Stimulated activated CD4-positive, alpha-beta T cell treated with anti-CD3 and anti-CD28 coated beads, TNF-alpha, amount 100 ng/mL, for 4 hours (primary cell): ENCODE measurements at places on chromosomes 6 and 20.

- no peak for DNase-seq
Measured at GRCh38 chr20:57902473-57902872, 192.7 kb upstream of the PMEPA1 start.

DNA sequence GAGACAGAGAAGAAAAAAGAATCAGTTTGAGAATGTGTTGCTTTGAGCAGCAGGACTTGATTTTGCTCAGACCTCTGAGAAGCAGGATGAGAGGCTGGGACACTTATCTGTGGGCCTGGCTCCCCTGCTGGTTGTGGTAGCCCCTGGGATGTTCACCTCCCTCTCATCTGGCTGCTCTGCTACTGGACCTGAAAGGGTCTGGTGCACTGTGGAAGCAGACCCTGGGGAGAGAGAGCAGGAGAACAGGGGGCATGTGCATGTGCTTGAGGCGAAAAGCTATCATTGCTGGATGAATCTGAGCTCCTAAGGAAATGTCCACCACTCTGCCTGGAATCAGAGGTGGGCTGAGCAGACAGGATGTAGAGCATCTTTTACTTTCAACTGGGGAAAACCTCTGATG, 161.1 kb downstream of the SCP2D1 start:
- no peak for DNase-seq

DNA sequence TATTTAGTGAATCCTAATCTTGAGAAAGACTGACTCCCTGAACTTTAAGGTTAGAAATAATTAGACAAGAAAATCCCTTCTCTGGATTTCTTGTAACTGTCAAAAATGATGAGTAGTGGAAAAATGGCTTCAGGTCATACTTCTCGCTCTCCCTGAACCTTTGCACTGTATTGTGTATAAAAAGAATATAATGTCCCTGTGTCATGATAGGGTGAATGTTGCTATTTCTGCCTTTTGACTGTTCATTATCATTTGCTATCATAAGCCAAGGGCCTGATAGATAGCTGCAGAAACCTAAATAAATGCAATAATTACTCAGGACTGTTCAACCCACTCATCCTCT, 39.3 kb downstream of the ALDH8A1 start:
- no peak for DNase-seq

- DNase-seq = no peak
Measured at GRCh38 chr6:130482645-130483390, 117.0 kb downstream of the TMEM200A start.

DNA sequence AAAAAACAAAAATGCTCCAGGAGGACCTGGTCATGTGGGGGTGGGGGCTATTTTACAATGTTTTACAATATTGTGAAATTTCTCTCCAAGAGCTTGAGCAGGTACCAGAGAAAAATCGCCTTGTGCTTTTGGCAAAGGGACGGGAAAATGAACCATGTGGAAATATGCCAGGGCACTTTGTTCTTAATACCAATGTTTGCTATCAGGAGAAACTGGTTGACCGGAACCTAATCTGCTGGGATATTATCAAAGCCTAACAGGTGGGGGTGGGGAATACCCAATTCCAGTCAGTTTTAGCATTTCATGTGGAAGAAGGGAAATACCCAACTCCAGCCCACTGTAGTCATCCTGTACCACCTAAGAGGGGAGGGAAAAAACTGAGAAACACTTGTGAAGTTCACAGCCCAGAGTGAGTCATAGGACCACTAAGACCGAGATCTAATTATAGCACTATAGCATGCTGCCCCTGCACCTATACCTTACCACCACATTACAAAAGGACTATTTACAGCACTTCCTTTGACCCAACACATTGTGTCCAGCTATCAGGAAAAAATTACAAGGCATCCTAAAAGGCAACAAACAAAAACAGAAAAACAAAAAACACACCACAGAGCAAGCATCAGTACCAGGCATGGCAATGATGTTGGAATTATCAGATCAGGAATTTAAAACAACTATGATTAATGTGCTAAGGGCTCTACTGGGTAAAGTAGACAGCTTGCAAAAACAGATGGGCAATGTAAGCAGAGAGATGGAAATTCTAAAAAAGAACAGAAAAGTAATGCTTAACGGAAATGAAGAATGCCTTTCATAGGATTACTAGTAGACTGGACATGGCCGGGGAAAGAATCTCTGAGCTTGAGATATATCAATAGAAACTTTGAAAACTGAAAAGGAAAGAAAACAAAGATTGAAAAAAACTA, 84.1 kb upstream of the POPDC3 start:
- DNase-seq = no peak

DNA sequence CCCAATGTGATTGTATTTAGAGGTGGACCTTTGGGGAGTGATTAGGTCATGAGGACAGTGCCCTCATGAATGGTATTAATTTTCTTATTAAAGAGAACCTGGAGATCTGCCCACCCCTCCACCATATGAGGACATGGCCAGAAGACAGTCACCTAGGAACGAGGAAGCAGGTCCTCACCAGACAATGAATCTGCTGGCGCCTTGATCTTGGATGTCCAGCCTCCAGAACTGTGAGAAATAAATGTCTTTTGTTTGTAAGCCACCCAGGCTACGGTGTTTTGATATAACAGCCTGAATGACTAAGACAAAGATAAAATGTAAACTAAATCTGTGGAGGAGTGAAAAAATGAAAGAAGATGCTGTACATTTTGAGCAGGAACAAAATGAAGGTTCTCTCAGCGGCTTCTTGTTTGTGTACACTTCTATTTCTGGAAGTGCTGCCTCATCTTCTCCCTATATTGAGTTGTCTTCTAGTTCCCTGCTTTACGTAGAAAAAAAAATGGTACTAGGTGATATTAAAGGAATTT, 1.5 kb upstream of the IPCEF1 start:
- DNase-seq = no peak

DNA sequence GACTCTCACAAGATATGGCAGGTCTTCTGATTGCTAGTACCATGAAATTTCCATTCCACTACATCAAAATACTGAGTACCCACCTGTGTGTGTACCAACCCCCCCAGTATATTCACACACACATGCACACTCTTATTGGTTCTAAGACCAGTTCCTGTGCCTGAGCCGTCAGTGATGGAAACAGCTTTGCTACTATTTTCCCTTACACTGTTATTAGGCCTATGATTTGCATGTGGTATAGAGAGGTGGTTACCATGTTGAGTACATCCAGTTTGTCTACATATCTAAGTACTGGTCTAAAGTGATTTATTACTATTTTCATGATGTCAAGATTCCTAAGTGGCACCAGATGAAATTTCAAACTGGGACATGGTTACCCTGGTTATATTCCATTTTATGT, 459.9 kb downstream of the BCKDHB start:
- DNase-seq = no peak

- no peak for DNase-seq
Measured at GRCh38 chr6:157187182-157188083, 135.9 kb downstream of the TMEM242 start.

GRCh38 chr6:90093558-90094073, 199.3 kb downstream of the GJA10 start:
- DNase-seq = no peak

DNA sequence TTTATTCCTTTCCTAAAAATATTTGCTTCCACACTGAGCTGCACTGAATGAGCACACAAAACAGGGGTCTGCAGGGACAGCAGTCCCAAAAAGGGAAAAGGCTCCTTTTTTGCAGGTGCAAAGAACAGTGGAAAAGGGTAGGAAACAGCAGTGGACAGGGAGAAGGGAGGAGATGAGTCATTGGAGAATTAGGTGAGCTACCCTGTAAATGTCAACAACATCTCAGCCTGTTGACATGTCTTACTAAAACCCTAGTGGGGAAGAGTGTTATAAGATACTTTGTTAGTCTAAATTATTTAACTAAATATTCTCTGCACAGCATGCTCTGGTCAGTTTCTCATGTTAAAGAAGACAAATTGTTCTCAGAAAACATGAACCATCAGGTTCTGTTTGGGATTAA, 151.5 kb upstream of the FBXL4 start:
- no peak for DNase-seq

DNA sequence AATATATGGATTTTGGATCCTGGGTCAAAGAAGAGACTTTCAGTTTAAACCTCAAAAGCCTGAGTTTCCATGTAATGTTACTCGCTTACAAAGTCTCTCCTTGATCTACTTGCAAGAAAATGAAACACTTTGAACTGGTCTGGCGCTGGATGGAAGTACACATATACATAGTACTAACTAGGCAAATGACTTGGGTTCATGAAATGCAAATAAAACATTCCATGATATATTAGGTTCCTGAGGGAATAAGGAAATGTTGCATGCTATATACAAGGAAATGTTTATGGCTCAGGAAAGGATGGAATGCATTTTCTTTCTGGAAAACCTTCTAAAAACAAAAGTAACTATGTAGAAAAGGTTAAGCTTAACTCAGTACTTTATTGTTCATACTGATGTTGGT, 11.4 kb upstream of the TXLNB start:
- DNase-seq = no peak

DNA sequence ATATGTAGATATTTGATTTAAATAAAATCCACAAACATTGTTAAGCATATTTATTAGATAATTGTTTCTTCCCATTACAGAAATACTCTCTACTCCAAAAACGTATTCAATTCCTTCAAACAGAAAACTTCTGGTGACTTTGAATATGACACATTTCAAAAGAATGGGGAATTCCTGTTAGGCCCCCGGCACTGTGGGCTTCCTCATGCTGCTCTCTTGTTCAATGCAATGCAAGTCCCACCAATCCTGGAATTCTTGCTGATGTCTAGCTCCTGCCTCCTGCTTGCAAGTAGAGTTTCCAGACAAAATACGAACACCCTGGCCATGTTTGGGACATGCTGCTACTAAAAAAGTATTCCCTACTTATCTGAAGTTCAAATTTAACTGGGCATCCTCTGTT, 544.1 kb downstream of the QKI start:
- no peak for DNase-seq

GRCh38 chr6:97841763-97842162, 558.7 kb upstream of the MMS22L start:
- DNase-seq = no peak

GRCh38 chr6:169456840-169457239, 203.2 kb upstream of the THBS2 start:
- DNase-seq = no peak

DNA sequence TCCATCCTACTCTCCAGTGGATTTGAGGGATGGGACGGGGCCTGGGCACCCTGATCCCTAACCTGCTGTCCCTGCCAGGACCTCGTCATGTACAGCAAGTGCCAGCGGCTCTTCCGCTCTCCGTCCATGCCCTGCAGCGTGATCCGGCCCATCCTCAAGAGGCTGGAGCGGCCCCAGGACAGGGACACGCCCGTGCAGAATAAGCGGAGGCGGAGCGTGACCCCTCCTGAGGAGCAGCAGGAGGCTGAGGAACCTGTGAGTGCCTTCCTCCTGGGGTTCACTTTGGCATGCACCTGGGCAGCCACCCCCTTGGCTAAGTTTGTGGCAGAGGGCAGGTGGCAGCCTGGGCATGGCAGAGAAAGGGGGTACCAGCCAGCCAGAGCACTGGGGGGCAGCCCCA, 5.7 kb downstream of the CDC25B start:
- no peak for DNase-seq

- no peak for DNase-seq
Measured at GRCh38 chr6:89596484-89596883, 42.1 kb downstream of the LYRM2 start.

- DNase-seq = no peak
Measured at GRCh38 chr6:26179675-26180074, 92.4 kb downstream of the HFE start.

DNA sequence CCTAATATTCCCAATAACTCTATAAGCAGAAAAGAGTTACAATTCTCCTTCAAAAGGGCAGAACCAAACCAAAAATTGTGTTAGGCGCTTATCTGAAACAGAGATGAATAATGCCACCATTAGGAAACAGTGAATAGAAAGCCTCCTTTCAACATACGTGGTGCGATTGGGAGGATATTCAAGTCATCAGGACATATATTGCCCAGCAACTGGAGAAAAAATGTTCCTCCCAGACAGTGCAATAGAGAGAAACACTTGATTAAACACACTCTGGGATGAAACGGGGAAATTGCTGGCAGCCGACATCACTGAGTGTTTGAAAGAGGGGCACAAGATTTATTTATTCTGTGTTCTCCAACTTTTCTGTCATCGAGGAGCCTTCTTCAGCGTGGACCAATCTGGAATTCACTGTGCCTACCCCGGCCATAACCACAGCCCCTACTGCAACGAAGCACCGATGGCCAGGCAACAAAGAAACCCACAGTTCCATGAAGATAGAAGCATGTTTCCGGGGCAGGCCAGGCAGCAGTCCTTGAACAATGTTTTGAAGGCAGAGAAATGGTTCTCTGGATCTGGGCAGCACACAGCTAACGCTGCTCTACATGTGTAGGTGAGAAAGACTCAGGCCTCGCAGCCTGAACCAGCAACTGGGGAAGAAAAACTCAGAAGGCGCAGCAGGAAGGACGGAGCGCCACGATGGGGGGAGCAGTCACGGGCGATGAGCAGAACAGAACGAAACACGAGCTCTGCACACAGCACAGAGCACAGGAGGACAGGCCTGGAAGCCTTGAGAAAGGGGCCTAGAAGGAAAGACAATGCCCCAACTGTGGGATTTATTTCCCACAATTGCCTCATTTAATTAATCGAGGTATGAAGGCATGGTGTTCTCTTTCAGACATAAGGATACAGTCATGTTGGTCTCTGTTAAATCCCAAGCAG, 234.2 kb upstream of the FOXQ1 start:
- DNase-seq = no peak

DNA sequence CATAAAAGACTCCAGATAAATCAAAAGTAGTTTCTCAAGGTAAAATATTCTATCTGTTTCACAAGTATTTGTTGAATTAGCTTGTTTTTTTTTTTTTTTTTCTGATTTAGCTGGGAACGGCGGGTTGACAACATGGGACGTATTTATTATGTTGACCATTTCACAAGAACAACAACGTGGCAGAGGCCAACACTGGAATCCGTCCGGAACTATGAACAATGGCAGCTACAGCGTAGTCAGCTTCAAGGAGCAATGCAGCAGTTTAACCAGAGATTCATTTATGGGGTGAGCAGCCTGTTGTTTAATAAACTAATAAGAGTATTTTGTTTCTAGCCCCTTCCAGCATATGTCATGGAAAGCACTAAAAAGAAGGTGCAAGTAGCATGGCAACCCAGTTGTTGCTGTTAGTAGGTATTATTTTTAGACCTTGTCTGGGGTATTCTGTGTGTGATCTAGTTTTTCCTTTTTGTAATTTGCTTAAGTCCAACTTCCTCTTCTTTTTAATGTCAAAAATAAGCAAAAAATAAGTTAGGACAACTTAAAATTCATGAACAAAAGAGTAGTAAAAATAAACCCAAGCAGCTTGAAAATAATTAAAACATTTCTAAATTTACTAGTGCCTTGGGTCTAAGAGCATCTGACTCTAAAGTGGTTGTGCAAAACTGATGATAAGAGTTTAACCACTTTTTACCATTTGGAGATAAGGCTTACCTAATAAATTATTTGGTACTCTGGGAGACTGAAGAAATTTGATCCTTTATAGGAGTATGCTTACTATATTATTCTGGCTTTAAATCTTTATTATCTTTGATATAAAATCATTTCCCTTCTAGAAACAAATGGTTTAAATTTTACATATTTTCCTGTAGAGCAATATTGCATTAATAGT, 70.8 kb upstream of the DYNLRB1 start:
- no peak for DNase-seq

- no peak for DNase-seq
Measured at GRCh38 chr6:44932651-44933091, 395.5 kb upstream of the RUNX2 start.

GRCh38 chr6:128239146-128239545, 281.3 kb downstream of the PTPRK start:
- no peak for DNase-seq
